ENCODE measurements at places on chromosomes 12 and 14.

GRCh38 chr12:122076743-122077495 lies 1.6 kb upstream of the MLXIP start:
- DNase-seq, result no peak

- no peak for DNase-seq
Measured at GRCh38 chr14:76193696-76194095, 42.0 kb downstream of the GPATCH2L start.

DNA sequence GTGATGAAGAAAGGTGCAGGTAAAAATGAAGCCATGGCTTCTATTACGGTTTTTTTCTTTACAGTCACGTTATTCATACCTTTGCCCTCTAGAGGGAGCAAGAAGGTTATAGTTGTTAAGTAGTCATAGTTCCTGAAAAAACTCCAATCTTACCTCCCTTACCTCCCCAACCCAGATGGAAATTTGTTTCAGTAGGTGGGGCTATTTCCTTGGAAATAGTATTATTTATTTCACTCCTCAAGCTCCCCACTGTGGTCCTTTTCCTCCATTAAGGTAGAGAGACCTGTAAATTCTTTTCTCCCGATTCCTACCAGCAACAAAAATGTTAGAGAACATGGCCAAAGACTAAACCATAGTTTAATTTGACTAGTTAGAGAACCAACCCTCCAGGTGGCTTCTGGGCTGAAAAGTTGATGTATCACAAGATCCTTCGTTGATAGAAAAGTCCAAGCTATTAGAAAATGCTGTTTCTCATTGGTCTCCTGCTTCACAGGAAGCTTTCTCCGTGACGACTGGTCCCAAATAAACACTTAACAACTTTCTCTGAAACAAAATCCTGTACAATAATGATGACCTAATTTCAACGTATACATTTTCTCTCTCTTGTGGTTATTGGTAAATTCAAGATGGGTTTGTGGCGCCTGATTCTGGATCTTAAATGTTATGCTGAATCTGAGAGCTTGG lies 43.5 kb downstream of the TMX1 start:
- no peak for DNase-seq

DNA sequence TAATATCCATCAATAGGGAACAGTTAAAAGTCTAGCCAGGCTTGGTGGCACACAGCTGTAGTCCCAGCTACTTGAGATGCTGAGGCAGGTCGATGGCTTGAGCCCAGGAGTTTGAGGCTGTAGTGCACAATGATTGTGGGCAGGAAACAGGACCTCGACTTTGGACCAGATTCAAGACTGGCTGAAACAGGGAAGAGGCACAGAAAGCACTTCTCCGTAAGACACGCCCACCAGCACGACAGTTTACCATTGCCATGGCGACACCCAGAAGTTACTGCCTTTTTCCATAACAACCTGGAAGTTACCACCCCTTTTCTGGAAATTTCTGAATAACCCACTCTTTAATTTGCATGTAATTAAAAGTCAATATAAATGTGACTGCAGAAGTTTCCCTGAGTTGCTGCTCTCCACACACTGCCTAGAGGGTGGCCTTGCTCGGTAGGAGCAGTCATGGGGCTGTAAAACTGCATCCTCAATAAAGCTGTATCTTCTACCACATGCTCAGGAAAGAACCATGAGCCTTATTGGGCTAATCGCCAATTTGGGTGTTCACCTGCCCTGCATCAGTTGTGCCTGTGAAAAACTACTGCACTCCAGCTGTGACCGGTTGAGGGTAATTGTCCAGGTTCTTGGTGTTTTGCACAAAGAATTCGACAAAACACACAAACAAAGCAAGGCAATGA lies 4.6 kb upstream of the LRRC23 start:
- DNase-seq, result peak; percentile 78

GRCh38 chr12:46370792-46371717 lies 1.5 kb downstream of the SLC38A2 start:
- DNase-seq, result peak; percentile 95

- no peak for DNase-seq
Measured at GRCh38 chr14:100885196-100885595, 18.3 kb downstream of the RTL1 start.

DNA sequence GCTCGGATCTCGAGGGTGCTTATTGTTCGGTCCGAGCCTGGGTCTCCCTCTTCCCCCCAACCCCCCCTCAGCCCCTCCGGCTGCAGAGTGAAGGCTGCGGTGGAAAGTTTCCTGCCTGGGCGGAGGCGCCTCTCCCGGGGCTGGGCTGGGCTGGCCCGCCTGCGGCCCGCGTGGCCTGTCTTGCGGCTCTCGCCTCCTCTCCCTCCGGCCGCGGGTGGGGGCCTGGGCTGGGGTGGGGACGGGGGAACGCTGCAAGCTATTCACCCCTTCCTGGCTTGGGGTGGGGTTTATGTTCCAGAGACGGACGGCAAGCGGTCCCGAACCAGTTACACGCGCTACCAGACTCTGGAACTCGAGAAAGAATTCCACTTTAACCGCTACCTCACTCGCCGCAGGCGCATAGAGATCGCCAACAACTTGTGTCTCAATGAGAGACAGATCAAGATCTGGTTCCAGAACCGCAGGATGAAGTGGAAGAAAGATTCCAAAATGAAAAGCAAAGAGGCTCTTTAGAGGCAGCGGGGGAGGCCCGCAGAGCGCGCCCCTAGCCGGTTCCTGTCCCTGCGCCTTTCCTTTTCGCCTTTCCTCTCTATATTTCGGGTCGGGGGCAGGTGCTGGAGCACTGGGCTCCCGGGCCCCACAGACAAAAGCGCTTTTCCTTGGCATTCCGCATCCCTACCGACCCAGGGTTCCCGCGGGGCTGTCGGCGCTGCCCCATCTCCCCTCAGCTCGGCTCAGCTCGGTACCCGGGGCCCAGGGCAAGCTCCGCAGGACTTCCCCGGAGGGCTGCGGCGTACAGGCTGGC lies 1.3 kb downstream of the HOXC5 start:
- no peak for DNase-seq

DNA sequence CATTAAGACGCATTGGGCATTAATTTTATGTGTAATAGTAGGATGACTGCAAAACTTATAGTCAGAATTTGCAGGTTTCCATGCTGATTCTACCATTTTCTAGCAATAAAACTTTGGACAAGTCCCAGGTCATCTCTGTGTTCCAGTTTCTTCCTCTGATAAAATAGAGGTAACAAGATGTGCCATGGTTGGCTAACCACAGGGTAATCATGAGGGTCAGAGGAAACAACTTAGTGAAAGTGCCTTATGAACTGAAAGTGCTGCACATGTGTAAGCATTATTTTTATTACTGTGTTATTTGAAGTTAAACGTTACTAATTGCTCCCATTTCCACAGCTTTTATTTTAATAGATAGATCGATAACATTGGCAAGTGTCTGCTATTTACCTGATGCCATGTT lies 21.1 kb downstream of the SMCO2 start:
- DNase-seq, result no peak

- no peak for DNase-seq
Measured at GRCh38 chr14:43735932-43736331, 771.2 kb downstream of the FSCB start.

GRCh38 chr12:123897221-123897620 lies 75.4 kb downstream of the CCDC92 start:
- no peak for DNase-seq

DNA sequence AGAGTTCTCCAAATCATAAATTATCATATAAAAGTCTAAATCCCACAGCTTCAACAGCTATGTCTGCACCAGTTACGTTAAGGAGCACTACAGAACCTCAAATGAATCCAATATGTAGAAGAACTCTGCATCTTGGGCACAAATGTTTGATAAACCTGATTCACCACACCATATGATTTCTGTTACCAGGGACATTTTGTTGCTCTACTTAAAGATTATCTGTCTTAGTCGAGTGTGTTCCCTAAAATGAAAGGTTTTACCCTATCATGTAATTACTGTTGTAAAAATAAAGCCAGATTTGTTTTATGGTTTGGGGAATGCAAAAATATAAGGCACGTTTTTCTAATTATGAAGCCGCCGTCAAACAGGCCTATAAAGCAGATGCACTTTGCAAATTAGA lies 363.1 kb downstream of the EGLN3 start:
- no peak for DNase-seq

DNA sequence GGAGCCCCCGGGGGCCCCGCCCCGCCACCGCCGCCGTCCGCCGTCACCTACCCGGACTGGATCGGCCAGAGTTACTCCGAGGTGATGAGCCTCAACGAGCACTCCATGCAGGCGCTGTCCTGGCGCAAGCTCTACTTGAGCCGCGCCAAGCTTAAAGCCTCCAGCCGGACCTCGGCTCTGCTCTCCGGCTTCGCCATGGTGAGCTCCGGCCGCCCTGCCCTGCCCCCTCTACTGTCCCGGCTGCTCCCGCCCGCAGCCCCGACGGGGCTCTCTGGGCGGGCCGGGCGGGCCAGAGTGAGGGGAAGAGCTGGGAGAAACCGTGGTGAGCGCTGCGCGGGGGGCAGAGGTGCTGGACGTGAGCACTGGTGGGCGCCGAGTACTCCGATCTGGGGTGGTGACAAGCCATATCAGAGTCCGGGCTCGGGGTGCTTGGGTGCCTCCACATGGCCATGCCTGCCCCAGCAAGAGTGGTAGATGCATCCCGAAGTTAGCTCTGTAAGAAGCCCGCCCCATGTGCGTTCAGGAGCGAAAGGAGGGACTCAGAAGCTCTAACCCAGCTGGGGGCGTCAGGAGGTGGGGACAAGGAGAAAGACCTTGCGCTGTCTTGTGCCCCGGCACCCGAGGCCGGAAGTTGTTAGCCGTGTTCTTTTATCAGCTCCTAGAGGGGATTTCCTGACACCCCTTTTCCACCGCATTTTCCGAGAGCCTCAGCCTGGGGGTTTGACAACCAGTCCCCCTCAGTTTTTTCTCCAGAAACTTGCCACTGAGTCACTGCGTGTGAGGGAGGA lies 717 bp downstream of the ORAI1 start:
- peak; percentile 76 for DNase-seq

GRCh38 chr14:58914279-58914855 lies 274.1 kb upstream of the DAAM1 start:
- DNase-seq, result no peak

DNA sequence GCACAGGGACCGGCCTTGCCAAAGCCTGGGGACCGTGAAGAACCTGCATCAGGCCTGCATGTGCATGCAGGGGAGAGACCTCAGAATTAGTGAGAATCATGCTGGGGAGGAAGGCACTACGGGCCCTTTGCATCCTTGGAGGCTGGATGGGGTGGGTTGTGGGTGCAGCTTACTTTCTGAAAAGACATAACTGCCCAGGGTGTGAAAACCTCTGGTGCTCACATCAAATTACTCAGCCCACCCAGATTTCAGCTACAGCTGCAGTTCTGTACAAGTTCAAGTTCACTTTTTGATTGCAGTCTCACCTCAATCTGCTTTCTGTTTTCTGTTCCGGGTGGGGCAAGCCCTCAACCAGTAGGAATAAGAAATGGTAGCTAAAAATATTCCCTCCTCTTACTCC lies 130.6 kb downstream of the SLC15A4 start:
- DNase-seq, result no peak

Data from sciatic nerve (tissue), 2 donors.